ENCODE measurements at places on chromosomes 5 and 9.

- DNase-seq = no peak
Observed at GRCh38 chr5:4023753-4024335, 428.2 kb downstream of the IRX1 start.

DNA sequence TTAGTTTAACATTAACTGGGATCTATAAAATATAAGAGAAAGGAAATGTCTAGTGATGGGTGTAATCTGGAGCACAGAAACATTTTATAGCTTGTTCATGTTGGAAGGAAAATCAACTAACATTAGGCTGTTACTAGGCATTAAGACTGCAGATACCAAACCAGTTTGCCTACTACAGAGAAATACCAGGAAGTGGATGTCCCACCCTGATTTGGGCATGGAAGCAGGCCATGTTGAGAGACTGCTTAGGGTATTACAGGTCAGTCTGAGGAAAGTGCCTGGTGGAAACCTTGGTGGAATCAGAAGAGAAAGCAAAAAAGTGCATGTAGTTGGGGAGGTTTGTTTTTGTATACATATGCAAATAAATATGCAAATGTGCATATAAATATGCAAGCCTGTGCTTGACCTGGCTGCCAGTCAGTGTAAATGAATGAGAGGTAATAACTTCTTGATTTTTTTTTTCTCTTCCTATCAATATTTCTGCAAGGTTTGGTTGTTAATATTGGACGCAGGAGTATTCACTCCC lies 9.6 kb upstream of the CCDC112 start:
- no peak for DNase-seq

DNA sequence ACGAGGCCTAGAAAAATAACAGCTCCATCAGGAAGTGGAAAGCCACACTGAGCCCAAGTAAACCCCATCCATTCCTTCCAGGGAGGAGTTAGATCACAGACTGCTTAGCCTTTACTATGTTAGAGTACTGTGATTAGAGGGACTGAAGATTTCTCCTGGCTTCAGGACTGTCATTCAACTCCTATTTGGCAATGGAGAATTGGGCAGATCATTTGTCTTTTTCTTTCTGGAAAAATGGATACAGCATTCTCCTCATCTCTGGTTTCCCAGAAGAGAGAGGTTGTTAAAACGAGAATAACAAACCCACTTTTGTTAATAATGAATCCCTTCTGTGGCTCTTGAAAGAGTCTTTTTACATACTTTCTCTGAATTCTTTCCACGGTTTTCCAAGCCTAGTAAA lies 150.4 kb downstream of the GABRB2 start:
- DNase-seq = no peak

DNA sequence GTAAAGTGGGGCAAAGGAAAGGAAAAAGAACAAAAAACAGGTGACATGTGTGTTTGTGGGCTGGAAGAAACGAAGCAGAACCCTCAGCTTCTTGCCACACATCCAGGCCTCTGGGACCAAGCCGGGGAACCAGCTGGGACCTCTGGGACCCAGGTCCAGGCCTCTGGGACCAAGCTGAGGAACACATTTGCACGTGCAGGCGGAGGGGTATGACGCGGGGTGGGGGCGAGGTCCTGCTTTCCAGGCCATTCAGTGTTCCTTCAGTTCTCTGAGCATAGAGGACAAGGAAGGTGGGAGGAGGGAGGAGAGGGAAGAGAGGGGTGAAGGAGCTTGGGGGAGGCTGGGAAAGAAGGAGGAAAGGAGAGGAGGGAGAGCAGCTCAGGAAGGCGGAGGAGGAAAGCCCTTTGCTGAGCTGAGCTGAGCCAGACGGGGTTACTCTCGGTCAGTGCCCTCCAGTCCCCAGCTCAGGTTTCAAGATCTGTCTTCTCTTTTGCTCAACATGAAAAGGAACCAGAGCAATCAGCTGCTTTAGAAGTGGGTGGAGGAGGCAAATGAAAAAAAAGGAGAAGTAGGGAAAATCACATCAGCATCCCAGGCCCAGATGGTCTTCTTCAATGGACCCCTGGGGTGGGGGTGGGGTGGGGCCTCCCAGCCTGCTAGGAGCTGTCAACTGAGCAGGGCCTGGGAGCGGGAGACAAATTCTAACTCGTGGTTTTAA lies 59.1 kb downstream of the ABCA1 start:
- no peak for DNase-seq

DNA sequence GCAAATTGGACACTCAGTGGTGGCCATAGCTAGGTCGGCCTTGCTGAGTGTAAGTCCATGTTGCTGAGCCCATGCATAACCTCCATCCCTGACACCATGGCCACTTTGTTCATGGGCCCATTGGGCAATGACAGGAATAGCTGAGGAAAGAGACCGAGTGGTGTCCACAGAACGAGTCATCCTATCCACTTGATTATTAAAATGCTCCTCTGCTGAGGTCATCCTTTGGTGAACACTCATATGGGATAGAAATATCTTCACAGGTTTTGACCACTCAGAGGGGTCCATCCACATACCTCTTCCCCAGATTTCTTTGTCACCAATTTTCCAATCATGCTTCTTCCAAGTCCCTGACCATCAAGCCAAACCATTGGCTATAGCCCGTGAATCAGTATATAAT lies 63.6 kb downstream of the PPIC start:
- no peak for DNase-seq

DNA sequence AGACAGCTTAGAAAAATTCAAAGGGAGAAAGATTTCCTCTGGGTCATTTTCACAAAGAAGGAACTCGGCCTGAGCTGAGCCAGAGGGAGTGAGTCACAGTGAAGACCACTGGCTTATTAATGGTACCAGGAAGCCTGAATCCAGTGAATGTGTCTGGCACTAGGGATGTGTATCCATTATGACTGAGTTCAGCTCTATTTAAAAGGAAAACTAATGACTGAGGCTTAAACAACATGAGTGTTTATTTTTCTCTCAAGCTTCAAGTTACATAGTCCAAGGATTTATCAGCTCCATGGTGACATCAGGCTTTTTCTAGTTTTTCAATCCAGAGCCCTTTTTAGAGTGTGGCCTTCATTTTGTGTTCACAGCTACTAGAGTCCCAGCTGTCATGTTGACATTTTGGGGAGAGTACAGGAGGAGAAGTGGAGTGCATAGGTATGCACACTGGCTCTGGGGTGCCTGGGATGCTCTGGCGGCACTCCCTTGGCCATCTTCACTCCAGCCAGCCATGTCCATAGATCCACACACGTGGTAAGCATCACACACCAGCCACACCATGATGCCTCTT lies 159.5 kb upstream of the ERCC6L2 start:
- DNase-seq = no peak

- no peak for DNase-seq
Observed at GRCh38 chr9:124834591-124834990, 18.7 kb upstream of the WDR38 start.

DNA sequence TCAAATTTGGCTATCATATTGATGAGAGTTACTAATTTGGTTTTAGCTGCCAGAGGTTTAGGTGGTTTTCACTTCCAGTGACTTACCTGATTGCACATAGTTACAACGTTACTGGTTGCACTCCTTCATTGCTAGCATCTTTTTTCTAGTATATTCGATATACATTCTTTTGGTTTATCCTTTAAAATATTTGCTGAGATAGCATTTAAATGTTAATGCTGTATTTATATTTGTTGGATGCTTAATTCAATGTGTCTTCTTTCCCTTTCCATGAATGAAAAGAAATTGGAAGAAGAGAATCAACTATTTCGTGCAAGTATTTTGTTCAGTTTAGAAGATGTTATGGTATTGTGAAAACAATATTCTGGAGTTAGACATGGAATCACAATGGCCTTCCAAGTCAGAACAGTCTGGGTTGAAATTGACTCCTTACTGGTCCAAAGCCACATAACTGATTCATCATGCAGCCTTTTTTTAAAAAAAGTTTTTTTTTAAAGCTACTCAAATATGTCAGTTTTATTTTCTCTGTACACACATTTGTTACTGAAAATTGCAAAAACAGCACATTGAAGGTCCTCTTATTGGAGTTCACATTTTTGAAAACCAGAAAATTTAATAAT lies 2.2 kb downstream of the SPIN1 start:
- no peak for DNase-seq

Measured in SHP77 treated with DMSO at 0.1 percent for 48 hours (cell line).